ENCODE measurements at places on chromosomes 4 and X.
A peak's percentile ranks its signal among the peaks of the same experiment; 100 is the strongest.

DNA sequence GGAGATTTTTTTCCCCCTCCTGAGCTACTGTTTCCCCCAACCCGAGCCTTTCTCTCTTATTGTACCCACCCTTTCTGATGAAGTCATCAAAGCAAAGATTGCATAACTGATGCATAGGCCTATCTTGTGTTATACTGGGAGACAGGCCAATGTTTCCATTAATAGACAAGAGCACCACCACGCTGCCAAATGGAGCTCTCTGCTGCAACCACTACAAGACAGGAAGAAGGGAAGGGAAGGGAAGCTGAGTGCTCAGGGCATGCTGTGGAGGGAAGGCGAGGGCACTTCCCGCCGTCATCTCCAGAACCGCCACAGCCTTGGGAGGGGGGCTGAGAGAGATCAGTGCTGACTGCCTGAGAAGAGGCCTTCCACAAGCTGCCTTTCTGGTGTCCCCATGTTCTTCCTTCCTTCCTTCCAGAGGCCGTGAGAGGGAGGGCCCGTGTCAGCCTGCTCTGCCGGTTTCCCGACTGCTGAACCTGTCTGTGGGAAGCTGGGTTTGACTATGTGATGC is 75.0 kb downstream of the MGST2 start:
- peak; percentile 82 for DNase-seq

DNA sequence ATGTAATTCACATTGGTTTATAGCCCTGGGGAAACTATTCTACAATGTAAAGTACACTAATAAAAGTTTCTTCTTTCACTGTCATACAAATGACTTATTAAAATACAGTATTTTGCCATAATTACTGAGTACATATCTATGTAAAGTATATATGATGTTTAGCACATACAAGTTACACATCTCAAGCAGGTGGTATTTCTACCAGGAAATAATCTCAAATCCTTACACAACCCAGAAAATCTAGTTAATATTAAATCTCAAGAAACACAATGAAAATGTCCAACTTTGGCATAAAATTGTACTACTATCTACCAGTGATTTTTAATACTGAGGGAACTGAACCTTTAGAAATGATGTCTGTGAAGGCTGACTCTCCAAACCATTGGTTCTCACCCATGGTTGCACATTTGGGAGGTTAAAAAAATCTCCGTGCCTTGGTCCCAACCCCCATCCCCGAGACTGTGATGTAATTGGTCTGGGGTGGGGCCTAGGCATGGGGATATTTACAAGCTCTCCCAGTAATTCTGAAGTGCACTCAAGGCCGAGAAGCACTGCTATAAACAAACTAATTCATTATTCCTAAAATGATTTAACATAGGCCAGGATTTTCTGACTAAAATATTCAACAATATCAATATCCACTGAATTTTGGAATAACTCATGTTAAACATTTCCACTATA is 27.6 kb downstream of the MAP3K15 start:
- DNase-seq = no peak

DNA sequence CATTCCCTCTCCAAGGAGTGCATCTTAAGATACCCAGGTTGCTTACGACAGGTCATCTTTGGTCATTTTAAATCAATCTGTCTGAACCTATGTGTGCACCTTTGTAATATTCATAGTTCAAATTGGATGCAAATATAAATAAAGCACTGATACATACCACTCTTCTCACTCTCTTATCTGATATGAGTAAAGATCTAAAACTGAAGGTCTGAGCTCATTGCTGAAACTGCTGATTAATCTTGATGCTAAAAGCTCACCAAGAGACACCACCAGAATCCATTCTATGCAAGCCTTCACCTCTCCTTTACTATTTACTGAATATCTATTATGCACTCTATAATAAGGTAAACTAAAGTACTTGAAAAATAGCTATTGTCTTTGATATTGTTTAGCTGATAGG is 16.6 kb downstream of the HSD17B13 start:
- DNase-seq = no peak

DNA sequence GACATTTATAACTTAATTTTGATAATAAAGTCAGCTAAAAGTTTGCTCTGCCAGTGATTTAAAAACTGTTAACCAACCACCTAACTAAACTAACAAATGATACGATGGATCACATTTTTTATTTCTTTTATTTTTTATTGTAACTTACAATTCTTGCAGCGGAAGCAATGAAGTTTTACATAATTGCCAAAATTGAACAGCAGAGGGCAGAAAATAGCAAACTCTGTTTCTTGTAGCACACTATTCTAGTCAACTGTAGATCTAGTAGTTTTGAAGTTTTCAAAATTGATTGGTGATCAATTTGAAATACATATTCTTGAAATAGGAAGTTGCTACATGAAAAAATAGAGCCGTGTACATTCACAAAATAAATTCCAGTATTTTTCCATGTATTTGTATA is 2.8 kb upstream of the GRIA2 start:
- peak; percentile 49 for DNase-seq

DNA sequence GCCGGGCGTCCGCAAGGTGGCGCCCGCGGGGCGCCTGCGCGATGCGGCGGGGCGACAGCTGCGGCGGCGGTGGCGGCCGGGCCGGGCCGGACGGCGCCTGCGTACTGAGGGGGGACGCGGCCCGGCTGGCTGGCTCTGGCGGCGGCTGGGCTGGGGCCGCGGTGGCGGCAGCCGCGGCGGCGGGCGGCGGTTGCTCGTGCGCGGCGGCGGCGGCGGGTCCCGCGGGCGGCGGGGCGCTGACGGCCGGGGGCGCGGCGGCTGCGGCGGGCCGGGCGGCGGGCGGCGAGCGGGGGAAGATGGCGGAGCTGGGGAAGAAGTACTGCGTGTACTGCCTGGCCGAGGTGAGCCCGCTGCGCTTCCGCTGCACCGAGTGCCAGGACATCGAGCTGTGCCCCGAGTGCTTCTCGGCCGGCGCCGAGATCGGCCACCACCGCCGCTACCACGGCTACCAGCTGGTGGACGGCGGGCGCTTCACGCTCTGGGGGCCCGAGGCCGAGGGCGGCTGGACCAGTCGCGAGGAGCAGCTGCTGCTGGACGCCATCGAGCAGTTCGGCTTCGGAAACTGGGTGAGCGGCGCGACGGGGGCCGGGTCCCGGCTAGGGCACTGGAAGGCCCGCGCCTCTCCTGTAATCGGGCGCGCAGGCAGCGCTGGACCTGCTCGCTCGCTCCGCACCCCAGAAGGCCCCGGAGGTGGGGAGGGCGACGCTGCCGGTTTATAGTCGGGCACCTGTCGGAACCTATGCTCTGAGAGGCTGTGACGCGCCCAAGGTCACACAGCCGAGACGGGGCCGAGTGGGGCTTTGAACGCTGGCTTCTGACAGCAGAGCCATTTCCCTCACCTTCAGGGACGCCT is at the start of gene TADA2B:
TSS of gene TADA2B (plus strand) at position 89 of the 853 bp plus-strand sequence. CDS start at position 297, 208 bp downstream.
- peak; percentile 29 for DNase-seq

DNA sequence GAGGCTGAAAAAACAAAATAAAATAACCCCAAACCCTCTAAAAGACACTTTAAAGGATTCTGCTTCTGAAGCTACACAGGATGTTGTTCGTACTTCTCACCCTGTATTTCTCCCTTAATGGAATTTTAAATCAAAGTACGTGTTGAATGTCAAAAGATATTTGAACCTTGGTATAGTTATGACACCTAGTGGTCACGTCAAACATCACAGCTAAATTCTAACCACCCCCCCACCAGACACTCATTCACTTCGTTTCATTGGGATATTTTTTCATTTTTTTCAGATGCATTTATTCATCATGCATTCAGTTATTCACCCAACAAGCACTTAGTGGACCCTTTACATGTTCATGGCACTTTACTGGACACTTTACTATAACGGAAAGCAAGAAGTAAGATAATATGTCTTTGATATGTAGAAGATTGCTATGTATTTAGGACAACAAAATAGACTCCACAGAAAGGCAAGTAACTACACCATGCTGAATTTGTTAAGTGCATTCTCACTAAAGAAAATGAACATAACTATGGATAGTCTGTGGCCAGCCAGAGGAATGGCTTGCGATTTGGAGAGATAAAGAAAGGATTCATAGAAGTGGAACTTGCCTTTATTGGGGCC is 62.5 kb upstream of the GPR174 start:
- peak; percentile 59 for DNase-seq

- no peak for DNase-seq
Observed at GRCh38 chr4:163191999-163192398, 25.3 kb upstream of the NAF1 start.

DNA sequence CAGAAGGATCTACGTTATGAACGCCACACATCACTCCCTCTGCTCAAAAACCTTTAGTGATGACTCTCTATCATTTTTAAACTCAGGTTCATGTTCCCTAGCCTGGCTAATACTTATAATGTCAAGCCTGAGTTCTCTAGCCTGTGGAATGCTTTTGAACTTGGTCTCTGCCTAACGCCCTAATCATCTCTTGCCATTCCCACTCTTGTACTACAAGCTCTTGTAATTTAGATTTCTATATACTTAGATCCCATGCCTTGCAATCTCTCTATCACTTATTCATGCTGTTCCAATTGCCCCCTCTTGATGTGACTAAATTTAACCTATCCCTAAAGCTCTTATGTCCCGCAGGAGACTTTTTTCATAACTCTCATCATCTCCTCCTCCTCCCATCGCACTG is 40.3 kb downstream of the SLC4A4 start:
- no peak for DNase-seq

DNA sequence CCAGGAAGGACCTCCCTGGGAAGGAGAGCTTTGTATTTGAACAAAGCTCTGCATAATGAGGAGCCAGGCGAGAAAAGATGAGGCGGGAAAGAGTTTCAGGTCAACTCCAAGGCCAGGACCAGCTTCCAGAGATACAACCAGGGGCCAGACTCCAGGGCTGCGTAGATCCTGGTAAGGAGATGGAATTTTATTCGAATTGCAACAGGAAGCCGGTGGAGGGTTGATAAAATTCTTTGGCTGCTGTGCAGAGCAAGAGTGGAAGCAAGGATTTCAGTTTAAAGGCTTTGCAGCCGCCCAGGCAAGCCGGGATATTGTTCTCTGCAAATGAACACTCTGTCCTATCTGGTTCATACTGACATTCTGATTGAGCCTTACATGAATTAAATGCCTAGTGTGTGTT is 40.2 kb upstream of the CBR4 start:
- no peak for DNase-seq

DNA sequence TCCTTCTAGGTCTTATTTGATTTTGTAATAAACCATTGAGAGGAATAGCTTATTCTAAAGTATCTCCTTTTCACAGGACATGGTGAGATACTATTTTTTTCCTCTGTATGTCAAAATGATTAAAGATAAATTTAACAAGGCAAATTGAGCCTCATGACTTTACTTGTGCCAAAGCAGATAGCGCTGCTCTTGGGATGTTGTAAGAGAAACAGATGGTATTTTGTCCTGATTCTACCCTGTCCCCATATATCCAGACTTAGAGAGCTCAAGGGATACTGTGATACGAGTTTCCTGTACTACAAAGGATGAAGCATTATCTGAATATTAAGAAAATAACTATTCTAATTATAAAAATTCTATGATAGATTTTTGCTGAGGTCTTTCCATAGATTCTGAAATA is 34.0 kb downstream of the EMCN start:
- DNase-seq = no peak

DNA sequence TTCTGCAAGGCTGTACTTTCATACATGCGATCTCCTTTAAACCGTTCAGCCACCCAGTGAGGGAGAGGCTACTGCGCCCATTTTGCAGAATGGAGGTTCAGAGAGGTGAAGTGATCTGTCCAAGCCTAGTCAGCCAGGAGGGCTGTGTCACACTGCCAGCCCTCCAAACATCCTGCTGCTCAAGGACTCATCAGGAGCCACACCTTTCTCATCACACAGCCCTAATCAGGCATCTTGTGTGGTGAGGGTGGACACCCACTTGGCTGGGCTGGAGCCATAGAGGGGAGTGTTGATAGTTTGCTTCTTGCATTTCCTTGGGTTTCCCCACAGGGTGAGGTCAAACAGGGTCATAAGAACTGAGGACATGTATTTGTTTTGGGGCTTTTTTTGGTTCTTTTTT is 5.4 kb upstream of the CXCR3 start:
- peak; percentile 46 for DNase-seq

- DNase-seq = no peak
Observed at GRCh38 chrX:68376373-68376772, 56.9 kb downstream of the OPHN1 start.

DNA sequence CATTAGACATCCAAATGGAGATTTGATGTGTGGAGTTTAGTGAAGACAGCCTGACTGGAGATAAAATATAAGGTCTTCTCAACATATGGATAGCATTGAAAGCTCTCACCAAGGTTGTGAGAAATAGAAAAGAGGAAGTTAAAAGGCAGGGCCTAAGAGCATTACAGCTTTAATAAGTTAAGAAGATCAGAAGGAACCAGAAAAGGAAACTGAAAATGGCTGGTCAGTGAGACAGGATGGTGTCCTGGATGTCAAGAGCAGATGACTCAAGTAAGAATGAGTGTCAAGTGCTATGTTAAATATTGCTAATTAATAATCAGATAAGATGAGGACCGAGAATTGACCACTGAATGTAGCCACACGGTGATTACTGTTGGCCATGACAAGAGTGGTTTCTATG is 642.9 kb downstream of the STPG2 start:
- no peak for DNase-seq

- DNase-seq = no peak
Observed at GRCh38 chrX:13125188-13125587, 80.8 kb upstream of the FAM9C start.

GRCh38 chr4:6208416-6208815 is 8.1 kb upstream of the JAKMIP1 start:
- no peak for DNase-seq

- DNase-seq = no peak
Observed at GRCh38 chrX:8849458-8849857, 48.3 kb upstream of the FAM9A start.

- no peak for DNase-seq
Observed at GRCh38 chr4:151563194-151563593, 154.2 kb downstream of the FHIP1A start.

- peak; percentile 79 for DNase-seq
Observed at GRCh38 chr4:153153339-153153871, 50.8 kb upstream of the TRIM2 start.

DNA sequence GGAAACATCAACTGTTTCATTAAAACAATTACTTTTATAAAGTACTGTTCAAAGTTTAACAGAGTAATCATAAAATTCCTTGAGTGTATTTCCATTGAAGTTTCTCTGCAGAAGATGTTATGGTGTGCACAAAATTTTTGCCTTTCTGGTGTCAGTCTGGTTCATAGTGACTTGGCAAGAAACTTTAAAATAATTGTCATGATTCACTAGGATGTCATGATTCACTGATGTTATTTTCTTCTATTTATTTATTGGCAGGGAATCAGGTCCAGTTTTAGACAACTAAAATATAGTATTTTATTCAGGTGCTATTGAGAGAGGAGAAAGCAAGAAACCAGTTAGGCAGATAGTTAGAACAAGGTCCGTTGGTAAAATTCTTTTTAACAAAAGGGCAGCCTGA is 3.8 kb downstream of the UGT2A1 start:
- DNase-seq = no peak

DNA sequence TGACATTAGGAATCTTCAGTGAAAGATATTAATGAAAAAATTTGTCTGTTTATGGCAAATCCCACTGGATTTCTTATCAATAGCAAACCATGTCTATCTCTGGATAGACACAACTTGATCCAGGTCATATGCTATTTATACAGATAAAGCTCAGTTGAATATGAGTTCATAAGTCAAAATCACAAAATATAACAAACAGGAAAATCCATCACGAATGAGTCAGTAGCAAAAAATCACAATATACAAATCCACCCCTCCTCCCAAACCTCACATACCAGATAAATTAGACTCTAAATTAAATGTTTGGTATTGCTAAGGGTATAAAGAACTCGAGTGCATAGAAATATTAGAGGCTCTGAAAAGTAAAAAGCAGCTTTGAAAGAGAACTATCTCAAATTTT is 420.5 kb downstream of the TLL1 start:
- no peak for DNase-seq
